Bronchial epithelial cell (primary cell): ENCODE measurements at places on chromosomes 13 and 19. TPM values are rescaled to one million over a fixed set of nuclear protein-coding genes. Genes with fewer than 3 reads are reported as not detected.

The PEAK3 gene
- not detected in 2 replicates for total RNA-seq

The ADAMTS10 gene
- total RNA-seq, result not detected in 2 replicates

The CCDC194 gene
- total RNA-seq, result not detected in 2 replicates

DNA sequence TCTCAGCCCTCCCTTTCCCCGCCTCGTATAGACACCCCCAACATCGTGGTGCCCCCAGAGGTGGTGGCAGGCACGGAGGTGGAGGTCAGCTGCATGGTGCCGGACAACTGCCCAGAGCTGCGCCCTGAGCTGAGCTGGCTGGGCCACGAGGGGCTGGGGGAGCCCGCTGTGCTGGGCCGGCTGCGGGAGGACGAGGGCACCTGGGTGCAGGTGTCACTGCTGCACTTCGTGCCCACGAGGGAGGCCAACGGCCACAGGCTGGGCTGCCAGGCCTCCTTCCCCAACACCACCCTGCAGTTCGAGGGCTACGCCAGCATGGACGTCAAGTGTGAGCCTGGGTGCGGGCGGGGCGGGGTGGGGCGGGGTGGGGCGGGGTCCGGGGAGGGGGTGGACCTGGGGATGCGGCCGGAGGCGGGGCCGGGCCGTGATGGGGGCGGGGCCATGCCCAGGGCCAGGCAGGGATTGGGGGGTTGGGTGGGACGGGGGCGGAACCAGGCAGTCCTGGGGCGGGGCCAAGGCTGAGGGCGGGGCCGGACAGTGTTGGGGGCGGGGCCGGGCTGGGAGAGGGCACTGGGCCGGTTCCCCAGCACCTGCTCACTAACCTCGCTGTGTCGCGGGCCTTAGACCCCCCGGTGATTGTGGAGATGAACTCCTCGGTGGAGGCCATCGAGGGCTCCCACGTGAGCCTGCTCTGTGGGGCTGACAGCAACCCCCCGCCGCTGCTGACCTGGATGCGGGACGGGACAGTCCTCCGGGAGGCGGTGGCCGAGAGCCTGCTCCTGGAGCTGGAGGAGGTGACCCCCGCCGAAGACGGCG lies 7.8 kb downstream of the MAG start:
- no peak for DNase-seq

- DNase-seq, result peak; percentile 29
Observed at GRCh38 chr19:3387645-3388589, 21.5 kb downstream of the NFIC start.

GRCh38 chr13:109644956-109645355 lies 141.4 kb downstream of the IRS2 start:
- DNase-seq, result no peak

GRCh38 chr13:46855166-46855565 lies 41.7 kb downstream of the HTR2A start:
- no peak for DNase-seq

DNA sequence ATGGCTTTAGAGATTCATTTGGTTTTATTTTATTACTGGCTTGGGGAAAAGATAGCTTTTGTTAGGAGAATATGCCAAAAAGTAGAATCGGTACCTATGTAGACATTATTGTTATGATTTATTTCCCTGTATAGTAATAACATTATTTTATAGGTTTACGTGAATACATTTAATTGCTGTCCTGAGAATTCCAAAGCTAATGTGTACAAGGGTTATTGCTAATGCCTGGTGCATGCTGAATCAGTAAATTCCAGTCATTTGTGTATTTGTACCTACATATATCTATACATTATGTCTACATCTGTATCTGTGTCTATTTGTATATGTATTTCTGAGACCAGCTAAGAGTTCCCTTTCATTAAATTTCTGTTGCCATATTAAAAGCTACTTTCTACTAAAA lies 550.9 kb downstream of the GPC6 start:
- DNase-seq, result no peak

- DNase-seq, result no peak
Observed at GRCh38 chr13:108560093-108560492, 69.3 kb upstream of the MYO16 start.

DNA sequence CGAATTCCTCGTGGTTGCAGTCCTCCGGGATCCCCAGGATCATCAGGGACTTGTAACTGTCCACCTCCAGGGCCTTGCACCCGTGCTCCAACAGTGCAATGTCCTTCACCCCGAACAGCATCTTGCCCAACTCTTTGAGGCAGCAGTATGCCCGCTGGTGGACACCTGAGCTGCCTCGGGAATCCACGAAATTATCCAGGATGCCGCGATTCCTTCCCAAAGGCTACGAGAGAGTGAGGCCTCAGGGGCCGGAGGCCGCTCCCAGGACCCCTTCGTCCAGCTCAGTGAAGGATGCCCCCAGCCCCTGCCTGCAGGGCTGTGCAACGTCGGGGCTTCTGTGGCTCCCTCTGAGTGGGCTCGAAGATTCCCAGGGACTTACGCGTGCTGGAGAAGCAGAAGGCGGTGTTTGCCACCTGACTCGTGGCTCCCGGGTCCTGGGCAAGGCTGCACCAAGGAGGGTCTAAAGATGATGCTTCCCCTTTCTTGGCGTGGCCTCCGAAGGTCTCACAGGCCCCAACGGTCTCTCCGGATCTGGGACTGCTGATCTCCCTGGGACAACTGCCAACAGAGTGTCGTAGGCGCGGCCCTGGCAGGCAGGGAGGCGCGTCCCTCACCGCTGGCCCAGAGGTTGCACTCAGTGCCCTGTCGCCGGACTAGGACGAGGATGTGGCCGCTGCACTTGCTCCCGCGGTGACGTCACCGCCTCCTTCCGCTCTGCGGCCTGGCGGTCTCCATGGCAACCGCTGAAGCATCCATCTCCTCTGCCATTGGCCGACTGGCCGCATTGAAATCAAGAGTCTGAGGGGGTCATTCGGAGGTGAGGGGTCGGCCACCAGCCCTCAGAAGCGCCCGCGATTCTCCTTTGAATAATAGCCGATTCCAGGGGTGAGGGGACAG lies at the start of gene PNMA8C:
Gene PNMA8C, minus strand, starts transcription at position 698 of the 897 bp plus-strand sequence. Its CDS starts 577 bp downstream, at position 121.
- DNase-seq, result no peak

GRCh38 chr19:16064209-16064889 lies 11.9 kb upstream of the TPM4 start:
- no peak for DNase-seq
